ENCODE measurements at places on chromosomes 12 and 14.

GRCh38 chr12:100674036-100674888 is 100.8 kb downstream of the GAS2L3 start:
- DNase-seq, result no peak

DNA sequence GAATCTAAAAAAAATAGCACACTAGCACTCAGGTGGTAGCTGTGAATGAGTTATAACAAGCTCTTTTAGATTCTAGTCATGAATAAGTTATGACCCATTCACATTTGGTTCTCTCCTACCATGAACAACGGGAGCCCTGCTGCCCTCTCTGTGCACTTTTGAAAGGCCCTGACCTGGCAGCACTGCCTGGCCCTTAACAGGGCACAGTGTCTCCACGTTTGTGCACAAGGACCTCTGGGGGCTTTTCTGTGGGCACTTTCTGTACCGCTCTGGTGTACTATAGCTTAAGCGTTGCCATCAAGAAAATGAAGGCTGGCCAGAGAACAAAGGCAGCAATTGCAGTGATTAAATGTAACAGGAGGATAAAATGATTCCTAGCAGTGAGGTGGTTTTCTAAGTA is 21.2 kb downstream of the CCDC92 start:
- no peak for DNase-seq

DNA sequence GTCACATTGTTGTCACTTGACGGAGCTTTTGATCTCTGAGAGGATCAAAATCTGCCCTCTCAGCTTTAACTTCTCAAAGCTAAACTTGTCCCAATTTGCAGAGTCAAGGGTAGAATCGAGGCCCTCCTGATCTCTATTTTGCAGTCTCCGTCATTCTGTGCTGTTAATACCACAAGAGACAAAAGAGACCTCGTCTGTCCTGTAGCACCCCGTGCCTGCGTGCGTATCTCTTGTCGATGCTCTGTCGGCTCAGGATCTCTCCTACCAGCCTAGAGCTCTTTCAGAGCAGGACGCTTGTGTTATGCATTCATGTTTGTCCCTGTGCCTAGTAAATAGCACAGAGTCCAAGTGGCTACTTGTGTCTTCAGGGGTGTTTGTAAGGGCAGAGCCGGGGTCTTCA is 5.1 kb downstream of the EVL start:
- DNase-seq, result no peak

DNA sequence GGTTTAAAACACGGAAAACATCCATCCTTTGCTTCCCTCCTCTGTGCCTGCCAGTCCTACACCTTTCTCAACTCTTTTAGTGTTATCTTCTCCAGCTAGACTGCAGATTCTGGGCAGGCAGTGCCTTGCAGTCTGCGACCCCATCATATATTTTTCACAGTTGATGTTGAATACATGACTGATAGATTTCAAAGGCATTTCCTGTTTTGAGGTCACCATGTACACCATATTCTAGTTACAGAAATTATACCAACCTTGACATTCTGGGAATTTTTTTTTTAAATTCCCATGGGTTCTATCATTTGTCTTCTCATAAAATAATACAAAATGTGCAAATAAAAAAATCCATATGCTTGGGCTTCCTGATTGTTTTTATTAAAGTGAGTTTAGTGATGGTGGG is 16.6 kb downstream of the SOCS2 start:
- no peak for DNase-seq

DNA sequence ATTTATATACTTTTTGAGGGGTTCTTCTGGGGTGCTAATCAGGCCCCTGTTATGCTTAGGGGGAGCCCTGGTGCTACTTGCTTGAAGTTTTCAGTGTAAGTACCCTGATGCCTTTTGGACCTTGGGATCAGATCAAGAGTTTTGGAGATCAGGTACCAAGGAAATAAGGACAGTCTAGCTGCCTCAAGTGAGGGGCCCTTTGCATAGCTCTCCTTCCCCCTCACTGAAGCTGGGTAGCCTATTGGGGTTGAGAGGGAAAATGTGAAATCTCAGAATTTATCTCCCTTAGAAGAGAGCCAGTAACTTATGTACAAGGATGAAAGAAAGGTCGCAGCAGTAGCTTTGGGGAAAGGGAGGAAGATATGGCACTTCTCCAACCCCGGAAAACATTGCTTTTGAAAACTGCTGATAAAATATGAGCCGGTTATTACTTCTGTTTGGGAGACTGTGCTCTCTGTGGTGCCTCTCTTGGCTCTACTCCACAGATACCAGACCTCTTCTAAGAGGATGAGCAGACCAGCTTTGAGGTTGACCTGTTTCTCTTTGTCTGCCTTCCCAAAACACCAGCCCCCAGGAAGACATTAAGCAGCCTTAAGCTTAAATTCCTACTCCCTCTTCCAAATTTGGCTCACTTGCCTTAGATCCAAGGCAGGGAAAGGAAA is 8.8 kb upstream of the AMHR2 start:
- no peak for DNase-seq

GRCh38 chr14:97642631-97643030 is 845.4 kb downstream of the VRK1 start:
- no peak for DNase-seq

DNA sequence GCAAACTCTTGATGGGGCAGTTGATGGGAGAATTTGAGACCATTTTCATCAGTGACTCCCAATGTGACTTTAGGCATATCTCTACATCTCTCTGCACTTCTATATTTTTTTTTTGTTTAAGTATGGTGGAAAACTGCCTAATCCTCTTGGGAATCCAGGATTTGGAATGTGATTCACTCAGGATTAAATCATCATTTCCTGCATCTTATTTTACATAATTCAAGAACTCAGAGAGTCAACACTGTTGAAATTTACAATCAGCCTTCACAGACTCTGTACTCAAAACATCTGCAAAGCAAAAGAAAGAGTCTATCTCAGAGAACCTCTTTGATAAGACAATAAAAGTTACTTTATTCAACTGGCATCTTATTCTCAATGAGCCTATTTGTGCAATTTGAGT is 260.7 kb upstream of the NOS1 start:
- no peak for DNase-seq

GRCh38 chr12:64457032-64457431 is 5.1 kb downstream of the TBK1 start:
- no peak for DNase-seq

GRCh38 chr14:65419593-65420252 is 7.2 kb downstream of the FUT8 start:
- no peak for DNase-seq

DNA sequence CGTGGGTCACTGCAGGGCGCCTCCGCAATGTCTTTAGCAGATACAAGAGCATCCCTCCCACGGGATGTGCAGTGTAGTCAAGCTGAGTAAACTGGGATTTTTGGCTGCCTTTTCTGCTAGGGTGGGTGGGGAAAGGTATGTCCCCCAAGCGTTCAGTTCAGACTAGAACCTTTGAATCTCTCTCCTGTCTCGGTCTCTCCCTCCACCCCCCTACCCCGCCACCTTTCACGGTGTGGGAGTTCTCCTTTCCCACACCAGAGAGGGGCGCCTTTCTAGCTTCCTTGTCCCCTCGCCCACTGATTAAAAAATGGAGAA is 525 bp upstream of the FAR2 start:
- DNase-seq, result no peak

DNA sequence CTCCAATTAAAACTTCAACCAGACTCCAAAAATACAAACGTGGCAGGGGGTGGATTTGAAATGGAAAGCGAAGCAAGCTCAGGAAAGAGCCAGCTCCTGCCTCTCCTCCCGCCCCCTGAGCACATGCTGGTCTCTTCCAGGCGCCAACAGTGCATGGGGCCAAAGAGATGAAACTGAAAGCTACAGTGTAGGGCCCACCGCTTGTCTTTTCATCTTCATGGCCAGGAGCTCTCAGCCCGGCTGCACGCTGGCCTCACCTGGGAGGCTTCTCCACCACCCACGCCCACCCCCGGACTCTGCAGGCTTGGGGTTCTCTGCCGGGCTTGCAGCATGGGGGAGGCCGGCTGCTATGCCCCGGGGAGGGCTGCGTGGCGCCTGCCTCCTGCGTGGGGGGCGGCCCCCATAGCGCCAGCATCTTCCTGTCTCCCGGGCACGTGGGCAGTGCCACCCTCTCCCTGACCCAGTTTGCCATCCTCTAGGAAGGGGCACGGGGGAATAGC is 2.0 kb downstream of the RIMBP2 start:
- no peak for DNase-seq

DNA sequence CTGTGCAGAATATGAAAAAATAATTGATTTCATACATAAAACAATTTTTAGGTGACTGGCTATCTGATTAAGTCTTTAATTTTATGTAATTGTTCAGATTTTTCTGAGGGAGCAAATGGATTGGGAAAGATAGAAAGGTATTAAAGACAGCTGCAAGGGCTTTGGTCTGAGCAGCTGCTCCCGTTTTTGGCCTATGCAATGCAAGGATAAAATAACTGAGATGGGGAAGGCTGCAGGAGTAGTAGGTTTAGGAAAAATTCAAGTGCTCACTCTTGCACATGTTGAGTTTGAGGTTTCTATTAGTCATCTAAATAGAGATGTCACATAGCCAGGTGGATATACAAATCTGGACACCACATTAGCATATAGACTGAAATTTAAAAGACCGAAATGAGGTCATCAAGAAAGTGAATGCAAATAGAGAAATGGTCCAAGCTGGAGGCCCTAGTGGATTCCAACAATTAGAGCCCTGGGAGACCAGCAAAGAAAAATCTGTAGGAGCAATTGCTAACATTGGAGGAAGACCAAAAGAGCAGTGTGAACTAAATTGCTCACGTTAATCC is 144.0 kb downstream of the PPFIA2 start:
- no peak for DNase-seq

DNA sequence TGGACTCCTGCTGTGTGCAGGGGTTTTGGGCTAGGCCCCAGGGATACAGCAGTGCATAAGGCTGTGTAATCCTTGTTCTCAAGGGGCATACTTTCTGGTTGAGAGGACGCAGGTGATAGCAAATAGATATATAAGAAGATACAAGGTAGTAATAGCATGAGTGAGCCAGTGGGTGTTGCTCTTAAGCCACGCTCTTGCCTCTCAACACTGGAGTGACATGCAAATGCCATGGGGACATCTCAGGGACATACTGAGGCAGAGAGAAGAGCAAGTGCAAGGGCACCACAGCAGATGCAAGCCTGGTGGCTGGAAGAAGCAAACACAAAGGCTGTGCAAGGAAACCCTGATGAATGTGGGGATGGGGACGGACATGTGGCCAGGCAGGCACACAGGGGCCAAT is 223.3 kb downstream of the CHST11 start:
- DNase-seq, result no peak

DNA sequence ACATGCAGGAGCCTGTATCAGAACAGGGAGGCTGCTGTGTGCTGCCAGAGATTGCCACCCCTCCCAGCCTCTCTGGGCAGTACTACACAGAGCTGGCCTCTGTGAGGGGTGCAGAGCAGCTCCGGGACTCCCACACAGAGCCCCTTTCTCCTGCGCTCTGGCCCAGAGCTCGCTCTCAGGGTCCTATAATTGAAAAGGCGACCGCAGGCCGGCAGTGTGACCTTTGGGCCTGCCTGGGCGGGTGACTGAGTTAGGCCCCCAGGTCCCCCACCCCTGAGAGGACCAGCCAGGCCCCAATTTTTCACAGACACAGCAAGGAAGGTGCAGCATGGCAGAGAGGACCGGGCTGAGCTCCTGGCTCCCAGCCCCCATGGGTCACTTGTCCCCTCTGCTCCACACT is 136.4 kb downstream of the ZFP36L1 start:
- no peak for DNase-seq

DNA sequence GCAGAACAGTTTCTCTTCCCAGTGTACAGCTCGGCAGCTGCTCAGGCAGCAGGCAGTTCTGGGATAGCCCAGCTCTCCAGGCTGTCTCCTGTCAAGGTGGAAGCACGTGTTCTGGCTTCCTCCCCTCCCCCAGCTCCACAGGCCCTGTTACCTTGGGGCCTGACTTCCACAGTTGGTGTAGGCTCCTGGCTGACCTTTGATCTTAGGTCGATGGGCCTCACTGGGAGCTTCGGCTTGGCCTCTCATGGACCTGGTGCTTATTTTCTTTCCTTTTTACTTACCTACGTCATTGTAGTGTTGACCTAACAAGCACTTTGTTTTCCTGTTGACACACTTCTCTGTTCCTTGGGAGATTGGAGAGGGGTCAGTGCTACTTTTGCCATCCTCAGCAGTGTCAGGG is 17.0 kb downstream of the DLST start:
- DNase-seq, result no peak

DNA sequence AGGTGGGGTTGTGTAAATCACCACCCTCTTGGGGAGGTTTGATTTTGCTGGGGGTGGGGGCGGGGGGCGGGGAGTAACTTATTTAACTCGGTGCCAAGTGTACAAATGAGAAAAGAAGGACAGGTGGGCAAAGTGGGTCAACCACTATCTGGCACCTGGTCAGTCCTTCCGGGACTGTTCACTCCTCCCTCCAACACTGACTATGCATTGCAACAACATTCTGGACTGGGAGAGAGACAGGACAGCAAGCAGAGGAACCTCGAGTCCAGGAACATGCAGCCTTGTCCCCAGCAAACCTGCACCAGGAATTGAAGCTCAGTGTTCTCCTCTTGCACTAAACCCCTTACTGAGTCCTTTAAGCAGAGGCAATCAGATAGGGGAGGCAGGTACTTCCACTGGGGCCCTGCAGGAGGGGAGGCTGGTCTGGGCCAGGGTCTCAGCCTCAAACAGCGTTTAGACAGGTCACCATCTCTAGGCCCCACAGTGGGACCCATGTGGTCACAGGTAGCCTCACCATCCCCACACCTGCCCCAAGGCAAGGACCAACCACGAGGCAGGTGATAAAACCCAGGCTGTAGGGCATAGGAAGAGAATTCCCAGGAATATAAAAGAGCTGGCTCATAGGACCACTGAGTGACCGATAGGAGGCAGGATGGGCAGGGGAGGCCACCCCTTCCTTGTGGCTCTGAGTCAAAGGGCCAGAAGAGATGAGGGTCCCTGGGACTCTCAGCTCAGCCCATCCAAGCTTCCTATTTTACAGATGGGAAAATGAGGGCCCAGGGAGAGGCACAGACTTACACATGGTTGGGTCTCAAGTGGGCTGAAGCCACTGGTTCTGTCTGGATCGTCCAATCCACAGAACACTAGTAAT is 9.8 kb downstream of the CCDC85C start:
- no peak for DNase-seq

DNA sequence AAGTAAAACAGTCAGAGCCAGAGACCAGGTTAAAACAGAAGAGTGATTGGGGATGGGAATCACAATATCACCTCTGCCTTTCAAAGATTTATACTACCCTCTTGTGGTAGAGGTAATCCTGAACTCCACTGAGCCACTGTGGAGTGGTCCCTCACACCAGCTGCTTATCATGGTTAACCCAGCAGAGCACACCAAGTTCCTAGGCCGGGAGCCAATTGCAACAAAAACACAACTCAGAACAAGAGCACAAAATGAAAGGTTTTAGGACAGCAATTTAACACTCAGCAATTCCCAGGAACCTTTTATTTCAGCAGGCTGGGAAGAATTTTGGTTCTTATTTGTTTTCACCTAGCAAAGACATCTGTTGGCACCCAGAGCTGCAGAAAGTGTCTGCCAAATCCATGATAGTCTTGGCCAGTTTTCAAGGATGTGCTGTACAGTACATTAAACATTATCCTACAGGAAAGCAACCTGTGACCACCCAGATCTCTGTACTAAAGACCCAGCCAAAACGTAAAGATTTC is 220.5 kb upstream of the ATXN7L3B start:
- DNase-seq, result no peak

Data from stimulated activated CD8-positive, alpha-beta memory T cell treated with anti-CD3 and anti-CD28 coated beads, Interleukin-7, amount 100 ng/mL, for 48 hours (primary cell).